COR-L47 (cell line): ENCODE measurements at places on chromosomes 5 and 9.
A peak's percentile ranks its signal among the peaks of the same experiment; 100 is the strongest.

DNA sequence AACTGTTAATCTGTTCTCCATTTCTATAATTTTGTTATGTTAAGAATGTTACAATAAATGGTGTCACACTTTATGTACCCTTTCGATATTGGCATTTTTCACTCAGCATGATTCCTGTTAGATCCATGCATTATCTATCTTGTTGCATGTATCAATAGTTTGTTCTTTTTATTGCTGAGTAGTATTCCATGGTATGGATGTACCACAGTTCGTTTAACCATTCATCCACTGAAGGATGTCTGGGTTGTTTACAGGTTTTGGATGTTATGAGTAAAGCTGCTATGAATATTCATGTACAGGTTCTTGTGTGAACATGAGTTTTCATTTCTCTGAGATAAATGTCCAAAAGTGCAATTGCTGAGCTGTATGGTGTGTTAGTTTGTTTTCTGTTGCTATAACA lies 26.3 kb upstream of the CCDC112 start:
- no peak for DNase-seq

- no peak for DNase-seq
These were observed 165.5 kb downstream of the SYK start for GRCh38 chr9:90967145-90967538.

DNA sequence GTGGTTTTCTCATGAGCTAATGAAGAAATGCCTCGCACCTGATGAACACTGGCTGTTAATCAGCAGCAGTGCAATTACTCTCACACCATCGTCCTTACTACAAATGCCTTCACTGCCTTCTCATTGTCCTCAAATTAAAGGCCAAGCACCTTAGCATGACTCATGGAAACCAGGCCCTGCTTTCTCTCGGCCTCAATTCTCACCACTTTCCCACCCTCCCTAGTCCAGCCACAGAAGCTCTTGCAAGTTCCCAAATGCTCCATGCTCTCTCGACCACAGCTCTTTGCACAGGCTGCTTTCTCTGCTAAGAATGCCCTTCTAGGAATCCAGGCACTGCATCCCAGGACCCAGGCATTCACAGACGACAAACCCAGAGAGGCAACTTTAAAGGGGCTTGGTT lies 94.6 kb upstream of the KLF4 start:
- DNase-seq, result no peak

- DNase-seq, result no peak
These were observed 47.6 kb upstream of the RNU6ATAC start for GRCh38 chr9:134211811-134212485.

DNA sequence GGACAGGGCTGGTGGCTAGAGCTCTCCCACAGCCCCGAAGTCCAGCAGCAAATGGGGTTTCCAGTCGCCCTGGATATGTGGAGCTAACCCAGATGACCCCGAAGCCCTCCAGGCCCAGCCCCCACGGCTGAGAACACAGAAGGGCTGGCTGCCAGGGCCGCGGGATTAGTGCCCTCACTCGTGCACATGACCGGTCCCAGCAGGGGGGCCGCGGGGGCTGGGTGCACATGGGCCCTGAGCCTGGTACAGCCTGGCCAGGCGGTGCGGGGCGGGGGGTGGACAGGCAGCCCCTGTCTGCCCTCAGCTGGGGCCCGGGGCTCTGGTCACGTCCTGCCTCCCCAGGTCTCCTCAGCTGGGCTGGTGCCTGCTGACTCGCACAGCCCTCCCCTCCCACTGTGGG lies 5.9 kb downstream of the SSNA1 start:
- DNase-seq, result no peak

GRCh38 chr5:133050521-133050920 lies 1.3 kb upstream of the HSPA4 start:
- DNase-seq, result no peak

- DNase-seq, result no peak
These were observed 11.3 kb upstream of the GRHPR start for GRCh38 chr9:37410969-37411785.

DNA sequence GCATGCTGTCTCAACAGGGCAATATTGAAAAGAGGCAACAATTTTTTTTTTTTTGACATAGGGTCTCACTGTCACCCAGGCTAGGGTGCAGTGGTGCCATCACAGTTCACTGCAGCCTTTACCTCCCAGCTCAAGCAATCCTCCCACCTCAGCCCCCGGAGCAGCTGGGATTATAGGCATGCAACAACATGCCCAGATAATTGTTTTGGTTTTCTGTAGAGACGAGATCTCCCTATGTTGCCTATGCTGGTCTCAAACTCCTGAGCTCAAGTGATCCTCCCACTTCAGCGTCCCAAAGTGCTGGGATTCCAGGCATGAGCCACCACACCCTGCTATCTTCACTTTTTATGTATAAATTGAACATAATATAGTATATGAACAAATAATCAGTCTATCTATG lies 47.6 kb downstream of the PRELID2 start:
- no peak for DNase-seq

DNA sequence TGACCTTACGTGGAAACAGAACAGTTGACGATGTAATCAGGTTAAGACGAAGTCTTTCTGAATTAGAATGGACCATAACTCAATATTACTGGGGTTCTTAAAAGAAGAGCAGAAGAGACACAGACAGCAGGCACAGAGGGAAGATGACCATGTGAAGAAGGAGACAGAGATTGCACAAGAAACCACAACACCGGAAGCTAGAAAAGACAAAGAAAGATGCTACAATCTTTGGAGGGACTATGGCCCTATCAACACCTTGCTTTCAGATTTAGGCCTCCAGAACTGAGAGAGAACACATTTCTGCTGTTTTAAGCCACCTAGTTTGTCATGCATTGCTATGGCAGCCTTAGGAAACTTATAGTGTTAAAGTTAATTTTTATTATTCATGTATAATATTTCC lies 27.1 kb downstream of the CDH9 start:
- DNase-seq, result no peak

DNA sequence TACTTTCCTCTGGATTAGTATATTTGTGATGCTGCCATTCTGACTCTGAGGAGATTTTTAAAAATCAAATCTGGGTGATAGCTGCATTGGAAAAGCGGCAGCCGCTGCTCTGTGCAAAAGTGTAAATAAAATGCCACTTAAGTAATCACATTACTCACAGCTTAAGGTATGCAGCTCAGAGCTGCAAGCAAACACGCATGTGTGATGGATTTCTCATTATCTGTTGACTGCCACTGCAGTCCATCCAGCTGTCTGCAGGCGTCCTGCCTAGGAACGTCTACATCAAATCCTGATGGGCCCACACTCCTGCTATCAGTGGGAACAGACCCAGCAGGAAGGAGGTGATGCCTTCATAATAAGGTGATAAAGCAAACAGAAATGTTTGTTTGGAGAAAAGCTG lies 216.9 kb downstream of the SPOCK1 start:
- no peak for DNase-seq

DNA sequence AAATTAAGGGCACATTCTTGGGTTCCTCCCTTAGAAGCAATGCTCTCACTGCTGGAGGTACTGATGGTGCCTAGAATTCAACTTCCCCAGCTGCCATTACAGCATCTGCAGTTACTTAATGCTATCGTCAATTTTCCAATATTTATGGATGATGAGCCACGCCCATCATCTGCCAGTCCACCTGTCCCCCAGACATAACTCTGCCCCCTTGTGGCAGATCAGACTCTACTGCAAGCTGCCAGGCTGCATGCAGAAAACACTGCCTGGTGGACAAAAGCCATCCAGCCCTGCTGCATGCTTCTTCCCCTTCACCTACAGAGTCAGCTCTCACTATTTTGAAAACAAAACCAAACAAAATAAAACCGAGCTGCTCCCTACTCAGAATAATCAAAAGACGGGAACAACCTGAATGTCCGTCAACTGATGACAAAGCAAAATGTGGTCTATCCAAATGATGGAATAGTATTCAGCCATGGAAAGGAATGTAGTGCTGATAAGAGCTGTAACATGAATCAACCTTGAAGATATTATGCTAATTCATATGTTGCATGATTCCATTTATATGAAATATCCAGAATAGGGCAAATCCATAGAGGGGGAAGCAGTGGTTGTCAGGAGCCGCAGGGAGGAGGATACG lies 66.4 kb downstream of the RETREG1 start:
- peak; percentile 28 for DNase-seq

DNA sequence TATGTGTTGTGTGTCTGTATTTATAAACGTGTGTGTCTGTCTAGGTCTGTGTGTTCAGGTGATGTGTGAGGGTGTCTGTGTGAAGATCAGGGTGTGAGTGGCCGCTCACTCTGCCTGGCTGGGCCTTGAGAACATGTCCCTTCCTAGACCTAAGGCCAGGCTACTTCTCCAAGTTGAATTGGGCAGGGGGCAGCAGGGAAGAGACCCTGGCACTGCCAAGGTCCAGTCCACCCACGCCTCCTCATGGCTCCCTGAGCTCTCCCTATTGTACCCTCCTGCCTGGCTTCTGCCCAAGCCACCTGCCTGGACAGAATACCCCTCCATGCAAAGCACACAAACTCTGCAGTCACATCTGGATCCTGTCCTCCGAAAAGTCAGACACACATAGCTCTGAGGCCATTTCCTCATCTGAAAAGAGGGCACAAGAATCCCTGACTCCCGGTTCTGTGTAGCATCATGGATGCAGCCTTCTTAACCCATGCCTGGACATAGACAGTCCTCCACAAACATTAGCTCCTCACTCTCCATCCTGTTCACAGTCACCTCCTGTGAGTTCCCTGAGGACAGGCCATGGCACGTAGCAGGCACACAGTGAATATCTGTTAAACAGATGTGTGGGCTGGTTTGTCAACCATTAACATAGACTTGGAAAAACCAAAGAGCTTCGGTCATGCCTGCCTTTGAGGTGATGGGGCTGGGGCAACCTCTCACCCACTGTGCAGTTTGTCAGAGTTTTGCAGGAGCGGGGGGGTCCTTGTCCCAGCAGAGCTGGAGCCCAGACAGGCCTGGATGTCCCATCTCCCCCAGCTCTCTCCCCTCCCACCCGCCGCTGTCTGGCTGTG lies 167.8 kb upstream of the MVB12B start:
- no peak for DNase-seq

GRCh38 chr5:77558266-77558665 lies 66.2 kb upstream of the WDR41 start:
- DNase-seq, result no peak

GRCh38 chr5:32810804-32811203 lies 99.7 kb downstream of the NPR3 start:
- DNase-seq, result no peak

DNA sequence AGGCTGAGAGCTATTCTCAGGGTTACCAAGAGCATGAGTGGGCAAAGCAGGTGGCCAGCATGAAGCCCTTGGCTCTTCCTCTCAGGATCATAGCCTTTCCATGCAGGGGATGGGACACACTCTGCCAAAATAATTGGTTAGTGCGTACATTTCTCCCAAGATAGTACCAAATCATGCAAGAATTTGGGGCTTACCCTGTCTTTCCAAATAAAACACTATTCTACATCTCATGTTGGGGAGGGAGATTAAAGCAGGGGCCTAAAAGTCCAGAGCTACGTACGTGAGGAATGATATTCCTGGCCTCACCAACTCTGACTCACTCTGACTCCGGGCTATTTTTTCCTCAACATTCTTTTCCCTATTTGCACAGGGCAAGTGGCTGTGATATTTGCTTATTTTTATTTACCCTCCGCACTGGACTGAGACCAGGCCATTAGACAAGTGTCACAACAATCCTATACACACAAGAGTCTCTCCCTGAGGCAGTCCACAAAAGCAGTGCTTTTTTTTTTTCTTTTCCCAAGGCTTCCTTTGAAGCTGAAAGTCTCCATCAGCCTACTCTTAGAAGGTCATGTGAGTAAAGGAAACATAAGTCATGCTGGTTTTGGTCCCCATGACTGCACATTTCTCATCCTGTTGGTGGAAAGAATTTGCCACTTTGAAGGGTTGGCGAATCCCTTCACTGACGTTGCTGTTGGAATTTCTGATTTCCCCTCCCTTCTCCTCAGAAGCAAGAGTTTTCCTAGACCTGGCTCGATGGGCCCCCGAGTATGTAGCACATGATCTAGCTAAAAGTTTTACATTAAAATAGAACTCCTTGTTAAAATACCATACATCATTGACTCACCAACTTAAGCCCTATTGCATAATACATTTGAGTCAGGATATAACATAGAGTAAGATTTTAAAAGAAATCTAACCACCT lies 40.0 kb downstream of the TMEM252 start:
- no peak for DNase-seq

DNA sequence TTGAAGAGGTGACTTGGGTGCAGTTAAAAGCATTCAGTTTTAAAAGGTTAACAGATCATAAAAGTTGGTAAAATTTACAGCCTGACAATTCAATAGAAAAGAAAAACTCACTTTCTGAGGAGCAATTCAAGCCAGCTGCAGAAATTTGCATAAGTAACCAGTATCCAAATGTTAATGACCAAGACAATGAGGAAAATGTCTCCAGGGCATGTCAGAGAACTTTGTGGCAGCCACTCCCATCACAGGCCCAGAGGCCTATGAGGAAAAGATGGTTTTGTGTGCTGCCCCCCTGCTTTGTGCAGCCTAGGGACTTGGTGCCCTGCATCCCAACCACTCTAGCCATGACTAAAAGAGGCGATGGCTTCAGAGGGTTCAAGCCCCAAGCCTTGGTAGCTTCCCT lies 1406.5 kb upstream of the ACO1 start:
- no peak for DNase-seq

- DNase-seq, result no peak
These were observed 110.9 kb upstream of the ANKRD55 start for GRCh38 chr5:56343988-56344387.

DNA sequence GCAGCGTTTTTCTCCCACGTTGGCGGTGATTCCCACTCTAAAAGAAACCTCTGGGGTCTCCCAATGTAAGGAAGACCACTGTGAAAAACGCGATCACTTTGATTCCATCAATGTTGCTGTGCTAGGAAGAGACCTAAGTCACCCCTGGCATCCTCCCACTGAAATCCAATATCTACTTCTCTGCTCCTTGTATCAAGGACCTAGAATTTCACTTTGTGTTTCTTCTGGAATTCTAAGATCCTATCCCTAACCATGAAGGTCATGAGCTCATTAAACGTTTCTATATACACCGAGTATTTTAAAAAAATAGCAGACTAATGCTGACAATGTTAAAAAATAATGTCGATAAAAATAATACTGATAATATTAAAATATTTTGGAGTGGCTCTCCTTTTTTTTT lies 118.8 kb upstream of the MYO10 start:
- DNase-seq, result no peak

- peak; percentile 39 for DNase-seq
These were observed 269.6 kb downstream of the PBX3 start for GRCh38 chr9:126016579-126017290.

GRCh38 chr9:122016744-122017143 lies 76.4 kb downstream of the TTLL11 start:
- no peak for DNase-seq

GRCh38 chr5:905139-905642 lies 12.5 kb downstream of the TRIP13 start:
- no peak for DNase-seq

GRCh38 chr9:133892193-133892920 lies 99.8 kb downstream of the VAV2 start:
- DNase-seq, result peak; percentile 88

GRCh38 chr9:134378901-134379338 lies 52.7 kb downstream of the RXRA start:
- DNase-seq, result peak; percentile 84

GRCh38 chr9:119020730-119021333 lies 348.4 kb downstream of the BRINP1 start:
- DNase-seq, result no peak

- no peak for DNase-seq
These were observed 30.8 kb downstream of the KLHL3 start for GRCh38 chr5:137705106-137705505.

GRCh38 chr9:112719241-112719691 lies 1.3 kb upstream of the INIP start:
- DNase-seq, result no peak
